ENCODE measurements at places on chromosomes 3 and 15.
A peak's percentile ranks its signal among the peaks of the same experiment; 100 is the strongest.

DNA sequence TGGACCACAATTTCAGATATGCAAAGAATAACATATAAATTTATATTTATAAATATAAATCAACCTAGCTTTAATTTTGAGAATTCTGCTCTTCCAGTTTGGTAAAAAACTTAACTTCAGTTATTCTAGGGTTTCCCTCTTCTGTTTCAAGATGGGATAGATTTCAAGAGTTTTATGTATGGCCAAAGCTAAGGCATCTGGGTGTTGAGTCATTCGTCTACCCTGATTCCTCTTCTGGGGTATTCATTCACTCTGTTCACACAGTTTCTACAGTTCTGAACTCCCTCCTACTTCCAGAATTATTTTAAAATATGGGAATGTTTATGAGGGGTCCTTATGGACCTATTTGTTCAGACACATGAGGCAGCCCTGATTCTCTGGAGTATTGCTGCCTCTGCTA is 4.2 kb upstream of the FGF7 start:
- no peak for DNase-seq

GRCh38 chr3:42451546-42452230 is 41.3 kb upstream of the LYZL4 start:
- no peak for DNase-seq

DNA sequence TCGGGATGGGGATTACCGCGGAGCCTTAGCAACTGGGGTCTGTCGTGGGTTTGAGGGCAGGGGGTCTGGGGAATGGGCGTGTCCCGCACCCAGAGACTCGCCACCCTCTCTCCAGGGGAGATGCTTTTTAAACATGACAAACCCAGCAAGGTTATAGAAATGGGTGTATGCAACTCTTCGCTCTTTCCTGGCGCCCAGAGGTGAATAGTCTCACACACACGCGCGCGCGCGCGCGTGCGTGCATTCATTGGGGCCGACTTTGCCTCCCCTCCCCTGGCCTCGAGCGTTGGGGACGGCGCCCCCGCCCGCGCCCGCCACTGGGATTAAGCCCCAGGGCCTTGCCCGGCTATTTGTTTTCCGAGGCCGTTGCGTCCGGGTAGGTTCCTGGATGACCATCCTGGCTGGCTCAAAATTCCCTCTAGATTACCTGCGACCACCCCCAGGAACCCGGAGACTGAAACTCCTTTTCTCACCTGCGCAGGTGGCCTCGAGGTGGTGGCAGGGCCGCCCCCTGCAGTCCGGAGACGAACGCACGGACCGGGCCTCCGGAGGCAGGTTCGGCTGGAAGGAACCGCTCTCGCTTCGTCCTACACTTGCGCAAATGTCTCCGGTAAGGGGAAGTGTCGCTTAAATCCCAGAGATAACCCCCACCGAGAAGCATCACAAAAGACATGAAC is 777 bp downstream of the GPR160 start:
- DNase-seq, result no peak

DNA sequence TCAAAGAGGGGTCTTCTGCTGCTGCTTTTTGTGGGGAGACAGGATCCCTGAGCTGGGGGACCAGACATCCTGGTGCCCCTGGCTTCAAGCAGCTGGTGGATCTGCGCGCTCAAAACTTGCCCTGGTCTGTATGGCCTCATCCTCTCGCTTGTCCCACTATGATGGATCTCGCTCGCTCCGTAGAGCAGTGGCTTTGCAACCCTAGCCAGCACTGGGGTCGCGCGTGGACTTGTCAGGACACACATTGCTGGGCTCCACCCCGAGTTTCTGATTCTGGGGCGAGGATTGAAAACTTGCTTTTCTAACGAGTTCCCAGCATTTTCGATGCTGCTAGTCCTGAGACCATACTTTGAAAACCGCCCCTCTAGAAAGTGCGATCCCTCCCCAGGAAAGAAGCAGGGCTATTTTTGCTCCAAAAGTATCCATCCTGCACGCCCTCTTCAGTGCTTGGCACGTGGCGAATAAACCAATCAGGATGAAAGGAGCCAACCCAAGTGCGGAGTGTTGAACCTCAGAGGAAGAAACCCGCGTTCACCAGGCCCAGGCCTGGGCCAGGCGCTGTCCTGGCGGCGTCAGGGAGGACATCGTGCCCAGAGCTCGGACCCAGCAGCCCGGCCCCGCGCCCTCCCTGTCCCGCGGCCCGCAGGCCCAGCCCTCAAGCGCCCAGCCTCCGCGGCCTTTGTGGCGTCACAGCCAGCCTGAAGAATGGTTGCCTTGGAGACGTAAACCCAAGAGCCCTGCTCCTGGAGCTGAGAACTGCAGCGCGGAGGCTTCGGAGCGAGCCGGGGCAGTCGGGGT is at the start of gene CFAP100:
Gene CFAP100 (plus strand): TSS at position 731 of the 798 bp plus-strand sequence. CDS start 1,092 bp downstream, outside the sequence.
- no peak for DNase-seq

DNA sequence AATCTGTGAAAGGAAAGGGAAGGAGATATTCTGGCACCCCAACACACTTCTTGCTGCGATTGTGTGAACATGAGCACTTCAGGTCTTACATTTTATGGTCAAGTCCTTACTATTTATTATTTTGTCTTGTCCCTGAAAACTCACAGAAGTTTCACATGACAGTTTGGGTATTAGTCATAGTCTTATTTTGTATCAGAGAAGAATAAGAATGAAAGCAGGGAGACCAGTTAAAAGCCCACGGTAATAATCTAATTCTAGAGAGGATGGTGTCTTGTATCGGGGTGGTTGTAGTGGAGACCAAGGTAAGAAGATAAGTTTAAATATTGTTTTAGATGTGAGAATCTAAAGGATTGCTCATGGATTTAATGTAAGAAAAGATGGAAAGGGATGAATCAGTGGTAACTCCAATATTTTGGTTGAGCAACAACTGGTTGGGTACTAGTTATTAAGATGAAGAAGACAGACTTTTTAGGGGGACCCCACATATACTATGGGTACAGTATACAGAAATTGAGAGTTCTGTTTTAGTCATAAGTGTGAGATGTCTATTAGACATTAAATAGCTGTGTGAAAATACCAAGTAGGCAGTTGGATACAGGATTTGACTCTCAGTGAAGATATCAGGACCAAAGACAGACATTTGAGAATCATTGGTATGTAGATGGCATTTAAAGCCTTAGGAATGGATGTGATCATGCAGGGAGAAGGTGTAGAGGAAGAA is 227.6 kb downstream of the MFSD1 start:
- no peak for DNase-seq

DNA sequence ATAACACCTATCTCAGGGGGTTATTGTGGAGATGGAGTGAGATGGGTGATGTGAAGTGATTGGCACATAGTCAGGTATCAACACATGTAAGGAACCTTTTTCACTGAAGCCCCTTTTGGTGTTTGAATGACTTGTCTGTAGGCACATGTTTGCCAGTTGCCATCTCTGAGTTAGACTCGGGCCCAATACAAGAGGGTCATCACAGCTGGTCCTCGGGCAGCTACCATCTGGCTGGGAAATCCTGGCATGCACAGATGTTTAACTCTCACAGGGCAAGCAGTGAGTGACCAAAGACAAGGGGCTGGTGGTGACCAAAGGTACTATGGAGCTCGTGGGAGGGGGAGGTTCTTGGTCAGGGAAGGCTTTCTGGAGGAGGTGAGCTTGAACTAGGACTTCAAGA is 118.8 kb downstream of the CLSTN2 start:
- no peak for DNase-seq

DNA sequence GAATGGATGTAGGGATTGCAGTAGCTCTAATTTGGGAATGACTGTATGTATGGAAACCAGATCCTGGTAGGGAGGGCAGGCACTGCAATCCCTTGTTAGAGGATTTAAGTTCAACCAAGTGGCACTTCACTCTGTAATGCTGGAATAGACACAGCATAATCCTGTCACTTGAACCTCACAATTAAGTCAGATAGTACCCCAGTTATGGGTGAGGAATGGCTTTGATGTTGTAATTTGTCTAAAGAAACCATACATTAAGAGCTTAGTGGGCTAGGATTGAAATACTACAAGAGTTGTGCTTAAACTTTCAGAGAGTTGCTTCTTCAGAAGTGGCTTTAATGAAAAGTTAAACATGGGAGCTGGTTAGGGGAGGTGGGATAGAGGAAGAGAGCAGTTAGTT is 9.3 kb downstream of the RAB7A start:
- no peak for DNase-seq

DNA sequence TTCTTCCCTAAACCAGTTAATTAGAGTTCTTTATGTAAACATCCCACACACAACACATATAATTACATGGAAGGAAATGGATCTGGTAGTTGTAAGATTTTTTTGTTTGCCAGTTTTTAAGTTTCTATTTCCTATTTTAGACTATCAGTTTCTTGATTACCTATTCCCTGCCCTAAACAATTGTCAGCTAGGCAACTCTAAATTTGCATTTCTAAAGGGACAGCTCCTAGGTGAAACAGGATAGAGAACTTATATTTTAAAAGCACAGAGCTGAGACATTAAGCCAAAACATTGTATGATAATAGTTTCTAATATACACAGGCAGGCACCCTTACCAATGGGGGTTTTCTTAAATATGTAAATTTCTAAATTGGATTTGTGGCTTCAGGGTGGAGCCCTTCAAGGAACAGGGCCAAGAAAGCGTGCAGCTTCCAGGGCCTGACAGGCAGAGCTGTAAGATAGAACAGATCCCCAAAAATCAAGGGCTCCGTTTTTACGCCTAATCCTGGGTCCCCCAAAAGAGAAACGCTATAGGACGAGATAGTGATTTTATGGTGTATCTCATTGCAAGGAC is 8.9 kb downstream of the LEKR1 start:
- no peak for DNase-seq

- no peak for DNase-seq
Measured at GRCh38 chr3:155218462-155218861, 75.0 kb downstream of the STRIT1 start.

- DNase-seq, result peak; percentile 66
Measured at GRCh38 chr3:52339612-52340011, 23.5 kb downstream of the DNAH1 start.

DNA sequence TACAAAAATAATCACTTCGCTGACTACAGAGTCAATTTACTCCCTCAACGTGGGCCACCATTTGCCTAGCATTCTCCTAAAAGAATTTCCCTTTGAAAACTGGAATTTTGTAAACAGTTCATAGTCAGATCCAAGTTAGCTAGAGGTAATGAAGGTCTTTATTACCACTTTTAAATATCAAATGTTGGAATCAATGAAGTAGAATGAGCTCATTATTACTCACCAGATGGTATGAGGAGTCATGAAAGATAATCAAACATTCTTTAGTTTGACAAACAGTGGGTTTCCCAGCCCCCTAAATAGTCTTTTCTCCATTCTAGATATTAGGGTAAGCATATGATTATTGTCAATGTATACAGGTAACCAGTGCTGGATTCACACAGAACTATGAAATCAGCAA is 455.7 kb upstream of the THBS1 start:
- DNase-seq, result no peak

- DNase-seq, result no peak
Measured at GRCh38 chr3:10366651-10367101, 45.8 kb upstream of the SEC13 start.
